ENCODE measurements at places on chromosomes 7 and 10.
A peak's percentile ranks its signal among the peaks of the same experiment; 100 is the strongest.

DNA sequence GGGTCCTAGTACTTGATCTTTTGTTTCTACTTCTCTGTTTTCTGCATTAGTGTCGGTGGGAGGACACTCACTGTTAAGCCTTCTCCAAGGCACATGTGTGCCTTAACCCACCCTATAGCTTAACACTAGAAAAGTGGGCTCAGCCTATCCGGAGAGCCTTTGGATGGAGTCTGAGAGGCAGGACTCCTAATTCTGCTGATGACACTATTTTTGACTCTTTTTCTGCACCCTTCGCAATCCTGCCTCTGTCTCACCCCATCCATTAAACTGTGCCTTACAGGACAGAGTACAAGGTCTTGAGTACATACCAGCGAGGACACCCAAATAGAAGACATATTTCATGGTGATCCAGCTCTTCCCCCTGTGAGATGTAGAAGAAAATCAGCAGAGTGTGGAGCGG, 577 bp downstream of the PRSS37 start:
- no peak overlapping the region for H3K27ac ChIP-seq
- H3K27me3 ChIP-seq: no peaks in the 10 kb centered on the region
- no peaks in the 10 kb centered on the region for H3K36me3 ChIP-seq

- no peaks in the 10 kb centered on the region for H3K27me3 ChIP-seq
- no peaks in the 10 kb centered on the region for H3K4me1 ChIP-seq
- DNase-seq: no peak
- H3K27ac ChIP-seq: no peak overlapping the region
Measured at GRCh38 chr10:64271983-64272382, 750.8 kb downstream of the REEP3 start.

DNA sequence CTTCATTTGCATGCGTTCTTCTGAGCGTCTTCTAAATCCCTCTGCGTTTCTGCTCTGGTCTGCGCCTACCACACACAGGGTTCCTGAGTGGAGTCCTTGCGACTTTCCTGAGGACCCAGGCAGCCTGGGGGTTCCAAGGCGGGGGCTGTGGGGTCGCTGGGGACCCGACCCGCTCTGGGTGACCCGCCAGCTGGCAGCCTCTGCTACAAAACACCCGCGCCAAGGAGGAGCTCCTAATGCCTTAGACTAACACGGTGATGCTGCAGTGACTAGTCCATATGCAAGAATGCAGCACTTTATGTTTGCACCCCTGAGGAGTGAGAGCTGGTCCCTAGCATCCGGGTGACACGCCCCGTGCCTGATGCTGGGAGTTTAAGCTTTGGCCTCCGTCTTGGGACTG, 367.0 kb upstream of the POM121L12 start:
- H3K36me3 ChIP-seq: no peaks in the 10 kb centered on the region
- no peak for DNase-seq
- H3K27me3 ChIP-seq: no peaks in the 10 kb centered on the region
- H3K27ac ChIP-seq: no peak overlapping the region

- DNase-seq: no peak
- no peak overlapping the region for H3K4me3 ChIP-seq
- no peaks in the 10 kb centered on the region for H3K27me3 ChIP-seq
- H3K36me3 ChIP-seq: no peaks in the 10 kb centered on the region
Measured at GRCh38 chr7:116261904-116262303, 51.6 kb downstream of the TES start.

- no peaks in the 10 kb centered on the region for H3K27me3 ChIP-seq
- H3K4me1 ChIP-seq: peaks cover 7% of the 10 kb centered on the region
- no peak overlapping the region for H3K27ac ChIP-seq
- H3K36me3 ChIP-seq: no peaks in the 10 kb centered on the region
- no peak overlapping the region for H3K4me3 ChIP-seq
- DNase-seq: no peak
Measured at GRCh38 chr7:38335128-38335491, 61.7 kb upstream of the TARP start.

- no peak for DNase-seq
- no peaks in the 10 kb centered on the region for H3K4me1 ChIP-seq
- H3K27me3 ChIP-seq: no peaks in the 10 kb centered on the region
- no peak overlapping the region for H3K27ac ChIP-seq
Measured at GRCh38 chr10:30043476-30044270, 15.7 kb downstream of the JCAD start.

- H3K4me1 ChIP-seq: no peaks in the 10 kb centered on the region
- H3K27me3 ChIP-seq: no peaks in the 10 kb centered on the region
- peak overlapping the region; percentile 31 for H3K27ac ChIP-seq
- H3K36me3 ChIP-seq: no peaks in the 10 kb centered on the region
Measured at GRCh38 chr10:71984809-71985388, 20.7 kb downstream of the CHST3 start.

DNA sequence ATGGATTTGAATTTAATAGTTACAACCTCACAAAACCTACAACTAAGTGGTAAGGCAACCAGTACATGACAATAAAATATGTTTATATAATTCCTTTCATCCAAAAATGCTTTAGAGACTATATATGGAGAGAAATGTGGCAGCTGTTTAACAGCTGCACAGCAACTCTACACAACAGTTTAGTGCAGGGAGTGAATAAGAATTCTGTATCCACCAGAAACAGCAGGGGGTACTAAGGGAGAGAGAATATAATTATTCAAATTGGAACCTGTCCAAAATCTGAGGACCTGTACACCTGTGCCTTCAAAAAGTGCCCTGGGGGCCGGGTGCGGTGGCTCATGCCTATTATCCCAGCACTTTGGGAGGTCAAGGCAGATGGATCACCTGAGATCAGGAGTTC, 49.6 kb downstream of the POLL start:
- no peaks in the 10 kb centered on the region for H3K36me3 ChIP-seq
- H3K27ac ChIP-seq: no peak overlapping the region
- H3K4me1 ChIP-seq: no peaks in the 10 kb centered on the region
- no peak for DNase-seq
- no peaks in the 10 kb centered on the region for H3K27me3 ChIP-seq
- H3K4me3 ChIP-seq: no peak overlapping the region

DNA sequence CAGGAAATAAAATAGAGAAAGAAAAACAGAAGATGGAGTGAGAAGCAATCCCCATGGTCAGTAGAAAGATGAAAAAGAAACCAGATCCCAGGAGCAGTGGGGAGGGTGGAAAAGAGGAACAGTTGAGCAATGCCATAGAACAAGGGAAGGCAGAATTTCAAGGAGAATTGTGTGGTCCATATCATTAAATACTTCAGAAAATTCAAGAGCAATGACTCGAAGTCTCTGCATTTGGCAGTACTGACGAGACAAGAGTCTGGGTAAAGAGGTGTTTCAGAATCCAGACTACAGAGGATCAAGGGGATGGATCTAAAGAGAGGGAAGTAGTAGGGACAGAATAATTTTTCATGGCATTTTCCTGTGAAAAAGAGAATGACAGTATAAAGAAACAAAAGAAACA, 512.6 kb downstream of the PHTF2 start:
- H3K36me3 ChIP-seq: no peaks in the 10 kb centered on the region
- no peaks in the 10 kb centered on the region for H3K4me1 ChIP-seq
- no peaks in the 10 kb centered on the region for H3K27me3 ChIP-seq
- no peak overlapping the region for H3K27ac ChIP-seq

Measured in Peyer's patch (tissue), 4 donors.